Lung microvascular endothelial cell (primary cell): ENCODE measurements at places on chromosomes 7 and 10. TPM values are rescaled to one million over a fixed set of nuclear protein-coding genes. Genes with fewer than 3 reads are reported as not detected.

- no peak for DNase-seq
Observed at GRCh38 chr7:116317907-116318306, 107.6 kb downstream of the TES start.

DNA sequence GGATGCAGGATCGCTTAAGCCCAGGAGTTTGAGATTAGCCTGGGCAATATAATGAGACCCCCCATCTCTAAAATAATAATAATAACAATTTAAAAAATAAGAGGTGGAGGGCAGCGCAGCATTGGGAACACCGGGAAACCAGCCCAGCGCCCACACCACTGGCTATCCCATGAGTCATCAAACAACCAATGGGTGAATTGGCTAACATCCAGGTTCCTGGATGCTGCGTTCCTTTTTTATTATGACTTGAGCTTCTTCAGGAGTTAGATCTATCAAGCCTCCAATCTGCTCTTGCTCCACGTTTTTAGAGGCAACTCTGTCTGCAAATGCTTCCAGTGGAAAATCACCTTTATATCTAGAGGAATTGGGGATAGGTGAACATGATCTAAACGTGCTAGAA lies 10.0 kb upstream of the LRRC4 start:
- DNase-seq: peak; percentile 73

DNA sequence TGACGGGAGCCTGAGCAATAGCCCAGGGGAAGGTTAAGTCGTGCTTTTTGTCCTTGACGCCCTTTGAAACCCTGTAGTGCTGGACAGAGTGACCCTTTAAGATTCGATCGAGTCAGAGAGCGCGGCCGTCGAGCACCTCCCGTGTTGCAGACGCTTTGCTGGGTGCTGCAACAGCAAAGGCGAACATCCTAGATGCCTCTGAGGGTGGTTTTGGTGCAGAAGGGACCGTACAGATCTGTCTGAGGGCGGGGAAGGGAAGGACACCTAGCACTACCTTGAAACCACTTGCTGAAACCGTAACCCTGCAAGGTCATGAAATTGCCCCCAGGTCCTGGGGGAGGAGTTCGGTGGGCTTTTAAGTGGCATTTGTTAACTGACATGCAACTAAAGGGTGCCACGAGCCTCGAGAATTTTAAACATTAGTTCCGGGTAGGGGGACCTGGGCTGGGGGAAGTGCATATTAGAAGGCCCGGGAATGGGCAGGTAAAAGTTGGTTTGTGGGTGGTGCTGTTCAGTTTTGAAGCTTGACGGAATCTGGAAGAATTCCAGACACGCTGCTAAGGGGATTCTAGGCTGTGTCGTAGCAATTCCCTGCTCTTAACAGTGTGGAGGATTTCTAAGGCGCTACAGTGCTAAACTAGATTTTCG lies 786 bp downstream of the ATP5F1C start:
- peak; percentile 15 for DNase-seq

DNA sequence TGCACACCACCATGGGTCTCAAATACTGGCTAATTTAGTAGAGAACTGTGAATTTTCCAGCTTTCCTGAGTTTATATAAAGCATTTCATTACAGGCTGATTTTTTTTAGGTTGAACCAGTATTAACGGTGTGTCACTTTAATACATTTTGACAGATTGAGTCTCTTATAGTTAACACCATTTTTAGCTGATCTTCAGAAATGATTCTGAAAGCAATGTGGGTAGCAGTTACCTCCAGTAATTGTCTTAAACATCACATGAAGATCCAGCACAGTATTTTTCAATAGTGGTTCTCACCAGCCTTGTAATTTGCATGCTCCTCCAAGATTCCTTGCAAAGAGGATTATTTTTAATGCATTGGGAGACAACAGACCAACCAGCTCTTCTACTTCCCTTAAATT lies 693.6 kb downstream of the PHTF2 start:
- no peak for DNase-seq

Gene TMEM140
- total RNA-seq: 21.1 and 59.7 TPM in 2 replicates

DNA sequence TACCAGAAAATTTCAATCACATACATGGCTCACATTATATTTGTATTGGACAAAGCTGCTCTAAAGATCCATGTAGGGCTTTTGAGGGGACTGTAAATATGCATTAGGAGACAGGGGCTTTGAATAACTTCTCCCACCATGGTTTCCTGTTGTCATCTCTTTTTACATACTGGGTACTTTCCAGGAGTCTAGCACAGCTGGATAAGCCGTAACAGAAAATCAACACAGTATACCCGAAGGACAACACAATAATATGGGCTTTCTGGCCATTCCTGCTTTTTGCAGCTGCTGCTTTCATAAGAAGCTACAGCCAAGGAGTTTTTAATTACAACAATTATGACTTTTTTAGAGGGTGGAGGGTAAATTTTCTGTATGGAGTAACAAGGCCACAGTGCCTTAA lies 63.4 kb upstream of the SRPK2 start:
- no peak for DNase-seq

- DNase-seq: peak; percentile 24
Observed at GRCh38 chr10:114767986-114768821, 53.4 kb upstream of the FHIP2A start.

DNA sequence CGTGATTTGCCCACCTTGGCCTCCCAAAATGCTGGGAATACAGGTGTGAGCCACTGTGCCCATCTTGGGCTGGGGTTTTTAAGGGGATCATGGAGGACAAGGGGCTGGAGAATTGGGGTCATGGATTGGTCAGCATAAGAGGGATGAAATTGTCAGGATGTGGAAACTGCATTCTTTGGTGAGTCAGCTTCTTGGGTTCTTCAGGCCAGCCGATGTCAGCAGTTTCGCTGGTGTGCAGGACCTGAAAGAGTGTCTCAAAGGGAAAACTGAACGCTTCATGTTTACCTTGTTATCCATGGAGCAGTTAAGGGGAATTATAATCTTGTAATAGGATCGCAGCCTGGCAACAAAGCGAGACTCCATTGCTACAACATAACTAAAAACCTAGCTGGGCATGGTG lies 13.0 kb downstream of the GALNT17 start:
- DNase-seq: no peak

- no peak for DNase-seq
Observed at GRCh38 chr10:119120413-119120867, 16.5 kb downstream of the DENND10 start.

DNA sequence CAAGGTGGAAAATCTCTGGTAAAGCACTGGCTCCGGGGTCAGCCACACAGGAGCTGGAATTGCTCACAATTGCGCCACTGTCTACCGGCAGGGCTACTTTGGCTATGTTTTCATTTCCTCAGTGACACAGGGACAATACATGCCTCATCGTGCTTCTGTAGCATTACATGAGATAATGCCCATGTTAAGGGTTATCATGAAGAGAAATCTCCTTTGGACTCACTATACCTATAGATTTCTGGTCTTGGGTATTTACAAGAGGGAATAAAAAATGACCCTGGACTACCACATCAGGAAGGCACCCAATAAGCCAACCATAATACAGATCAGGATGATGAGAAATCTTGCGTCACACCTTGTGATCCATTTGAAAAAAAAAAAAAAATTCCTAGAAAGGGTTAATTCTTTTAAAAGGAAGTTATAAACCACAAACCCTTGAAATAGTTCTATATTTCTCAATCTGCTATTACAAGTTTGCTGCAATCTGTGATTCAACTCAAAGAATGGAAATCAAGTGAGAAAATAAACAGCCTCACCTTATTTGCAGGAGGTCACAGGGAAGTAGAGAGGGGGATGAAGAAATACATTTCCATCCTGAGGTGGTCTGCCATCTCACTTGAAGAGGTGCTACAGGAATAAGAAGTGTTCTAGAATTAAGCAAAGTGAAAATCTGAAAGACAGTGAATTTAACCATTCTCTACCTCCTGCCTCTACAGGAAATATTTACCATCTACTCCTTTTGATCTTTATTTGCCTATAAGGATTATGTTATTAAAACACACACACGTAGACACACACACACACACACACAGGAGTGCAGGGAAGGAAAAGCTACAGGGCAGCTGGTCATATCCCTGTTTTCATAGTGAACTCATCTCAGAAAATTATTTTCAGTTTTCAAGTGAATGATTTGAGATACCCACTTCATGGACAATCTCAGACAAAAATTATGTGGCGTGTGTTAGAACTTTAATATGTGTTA lies 231.3 kb upstream of the CELF2 start:
- DNase-seq: peak; percentile 75

Gene PLCE1
- 0.44 and 2.8 TPM in 2 replicates for total RNA-seq

GRCh38 chr10:26457088-26457487 lies 18.9 kb downstream of the APBB1IP start:
- DNase-seq: no peak

DNA sequence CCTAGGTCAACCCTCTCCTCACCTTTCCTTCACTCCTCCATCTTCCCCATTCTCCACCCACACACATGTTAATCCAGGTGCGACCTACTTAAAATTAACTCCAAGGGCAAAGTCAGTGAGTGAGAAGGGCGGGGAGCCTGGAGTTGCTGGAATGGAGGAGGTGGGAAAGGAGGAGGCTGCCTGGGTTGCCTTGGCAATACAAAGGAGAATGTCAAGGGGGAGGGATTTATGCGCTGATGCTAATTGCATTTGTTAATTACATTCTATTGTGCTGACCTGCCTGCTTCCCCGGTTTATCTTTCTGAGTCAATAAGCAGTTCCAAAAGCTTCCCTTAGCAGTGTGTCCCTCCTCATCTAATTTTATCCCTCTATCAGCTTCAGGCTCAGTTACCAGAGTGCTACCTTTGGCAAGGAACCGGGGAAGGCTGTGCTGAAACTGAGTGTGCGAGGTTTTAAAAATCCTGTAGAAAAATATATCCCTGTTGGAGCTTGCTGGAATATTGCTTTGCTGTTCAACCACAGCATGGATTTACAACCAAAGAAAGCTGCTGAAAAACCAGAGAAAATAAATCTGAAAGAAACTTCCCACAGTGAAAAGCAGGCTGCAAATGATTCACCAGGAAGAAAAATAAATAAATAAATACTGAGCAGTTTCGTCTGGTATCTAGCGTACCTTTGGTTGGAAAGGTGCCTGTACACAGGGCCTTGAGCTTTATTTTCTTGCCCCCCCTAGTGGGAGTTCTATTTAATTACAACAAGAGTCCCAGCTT lies 113.2 kb upstream of the DGKB start:
- DNase-seq: peak; percentile 83

Gene EGFR
- total RNA-seq: 0.20 and 0.65 TPM in 2 replicates

DNA sequence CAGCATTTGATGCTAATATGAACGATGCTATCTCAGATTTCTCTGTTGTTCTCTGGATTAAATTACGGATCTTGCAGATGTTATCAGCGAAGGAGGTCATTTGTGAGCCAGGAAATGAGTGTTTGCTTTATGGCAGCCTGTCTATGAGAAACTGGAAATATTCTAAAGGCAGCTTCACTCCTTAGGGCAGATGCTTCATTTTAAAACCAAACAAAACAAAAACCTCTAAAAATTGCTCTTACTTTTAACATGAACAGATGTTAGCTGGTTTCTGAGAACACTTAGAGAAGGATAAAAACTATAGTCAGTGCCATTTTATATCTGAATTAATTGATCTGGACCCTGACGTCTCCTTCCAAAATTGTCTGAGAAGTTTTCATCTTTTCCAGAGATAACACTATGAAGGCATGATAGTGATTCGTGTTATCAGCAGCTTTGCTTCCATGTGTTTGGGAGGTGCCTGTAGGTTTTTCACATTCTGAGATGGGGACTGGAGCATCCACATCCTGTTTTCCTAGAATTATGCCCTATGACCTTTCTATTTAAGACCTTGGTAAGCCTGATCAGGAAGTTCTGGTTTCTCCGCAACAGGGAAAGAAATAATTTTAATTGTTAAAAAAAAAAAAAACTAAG lies 53.1 kb downstream of the CPED1 start:
- DNase-seq: peak; percentile 77

Gene CELF2
- 3.1 and 4.2 TPM in 2 replicates for total RNA-seq

Gene RNF148
- 0.44 and 0.60 TPM in 2 replicates for total RNA-seq

Gene NODAL
- not detected in 2 replicates for total RNA-seq

DNA sequence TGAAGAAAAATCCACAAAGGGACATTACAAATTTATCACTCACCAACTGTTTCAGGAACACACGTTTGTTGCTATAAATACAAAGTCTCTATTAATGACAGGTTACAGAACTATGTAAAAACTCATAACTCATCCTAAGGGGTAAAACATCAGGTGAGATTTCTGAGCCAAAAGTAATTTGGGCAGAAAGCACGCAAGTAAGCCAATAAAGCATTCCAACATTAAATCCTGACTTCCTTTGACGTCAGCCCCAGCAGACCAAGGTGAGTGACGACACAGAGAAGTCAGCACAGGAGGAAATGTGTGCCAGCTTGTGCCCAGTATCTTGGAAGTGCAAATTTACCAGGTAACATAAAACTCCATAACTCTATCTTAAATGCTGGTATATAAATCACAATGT lies 45.7 kb downstream of the IMMP2L start:
- no peak for DNase-seq

Gene DNAJC12
- total RNA-seq: 4.1 and 6.3 TPM in 2 replicates

DNA sequence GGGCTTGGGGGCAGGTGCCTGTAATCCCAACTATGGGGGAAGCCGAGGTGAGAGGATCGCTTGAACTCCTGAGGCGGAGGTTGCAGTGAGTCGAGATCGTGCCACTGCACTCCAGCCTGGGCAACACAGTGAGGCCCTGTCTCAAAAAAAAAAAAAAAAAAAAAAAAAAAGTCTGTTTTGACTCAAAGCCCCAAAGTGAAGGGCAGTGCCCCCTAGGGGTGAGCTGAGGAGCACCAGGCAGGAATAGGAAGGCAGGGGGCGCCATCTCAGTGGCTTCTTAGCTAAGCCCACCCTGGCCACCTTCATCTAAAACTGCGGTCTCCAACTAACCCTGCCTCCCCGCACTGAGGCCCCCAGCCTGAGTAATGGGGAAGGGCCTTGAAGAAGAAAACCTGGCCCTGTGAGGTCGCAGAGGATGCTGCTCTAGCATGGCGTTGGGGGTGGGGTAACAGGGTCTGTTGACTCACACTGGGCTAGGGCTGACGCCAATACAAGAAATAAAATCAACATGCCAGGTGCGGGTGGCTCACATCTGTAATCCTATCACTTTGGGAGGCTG lies 9.8 kb downstream of the PODXL start:
- DNase-seq: peak; percentile 67

- peak; percentile 42 for DNase-seq
Observed at GRCh38 chr10:112546474-112546873, 99.5 kb downstream of the VTI1A start.

GRCh38 chr10:14605231-14605925 lies 169.3 kb downstream of the FAM107B start:
- no peak for DNase-seq

Gene TAS2R41
- total RNA-seq: not detected in 2 replicates

- no peak for DNase-seq
Observed at GRCh38 chr10:77554996-77555397, 82.6 kb downstream of the KCNMA1 start.

DNA sequence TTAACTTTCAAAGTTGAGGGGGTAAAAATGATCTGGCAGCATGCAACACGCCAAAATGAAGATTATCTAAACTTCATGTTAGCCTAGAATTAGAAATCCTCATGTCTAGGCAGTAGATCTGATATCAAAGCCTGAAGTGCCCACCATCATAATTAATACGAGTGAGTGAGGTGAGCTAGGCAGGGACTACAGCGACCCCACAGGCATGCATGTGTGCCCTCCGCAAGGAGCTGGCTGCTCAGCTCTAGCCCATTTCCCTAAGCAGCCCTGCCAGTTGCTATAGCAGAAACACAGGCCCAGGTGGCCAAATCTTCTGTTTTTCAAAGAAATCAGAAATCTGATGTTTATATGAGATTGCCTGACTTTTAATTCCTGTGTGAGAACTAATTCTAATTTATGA lies 93.1 kb upstream of the IFRD1 start:
- no peak for DNase-seq

- DNase-seq: no peak
Observed at GRCh38 chr10:62268027-62268398, 631 bp downstream of the RTKN2 start.

Gene SLC26A4
- total RNA-seq: 6.5 and 9.8 TPM in 2 replicates

GRCh38 chr7:157244516-157245294 lies 92.1 kb upstream of the DNAJB6 start:
- DNase-seq: no peak

Gene PRKCQ
- 0.44 and 0.60 TPM in 2 replicates for total RNA-seq

Gene GHRHR
- total RNA-seq: not detected in 2 replicates
